ENCODE measurements at places on chromosomes 3 and 15.
A peak's percentile ranks its signal among the peaks of the same experiment; 100 is the strongest.

- DNase-seq = no peak
Measured at GRCh38 chr15:91867581-91868026, 14.1 kb downstream of the SLCO3A1 start.

- DNase-seq = peak; percentile 6
Measured at GRCh38 chr3:134643150-134643675, 7.6 kb downstream of the KY start.

GRCh38 chr3:31472479-31473390, 60.0 kb upstream of the STT3B start:
- DNase-seq = no peak

- DNase-seq = no peak
Measured at GRCh38 chr3:11411956-11412355, 139.8 kb downstream of the ATG7 start.

DNA sequence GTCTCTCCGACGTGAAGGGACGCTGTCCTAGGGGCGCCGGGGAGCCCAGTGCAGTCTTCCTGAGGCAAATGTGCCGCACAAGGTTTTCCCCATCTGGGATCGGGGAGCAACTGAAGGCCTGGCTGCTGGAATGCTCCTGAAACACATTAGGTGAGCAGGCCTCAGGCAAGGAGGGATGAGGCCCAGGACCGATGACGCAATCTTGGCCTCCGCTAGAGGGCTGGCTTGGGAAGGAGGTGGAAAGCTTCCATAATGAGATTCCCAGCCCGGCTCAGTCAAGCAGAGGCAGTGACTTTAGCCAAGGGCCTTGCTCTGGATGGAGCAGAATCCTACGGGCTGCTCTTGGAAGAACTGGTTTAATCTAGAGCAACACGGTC, 50.8 kb downstream of the CPN2 start:
- DNase-seq = no peak

- no peak for DNase-seq
Measured at GRCh38 chr3:134334231-134334900, 39.9 kb downstream of the AMOTL2 start.

GRCh38 chr15:48757661-48758060, 53.2 kb downstream of the CEP152 start:
- DNase-seq = no peak

DNA sequence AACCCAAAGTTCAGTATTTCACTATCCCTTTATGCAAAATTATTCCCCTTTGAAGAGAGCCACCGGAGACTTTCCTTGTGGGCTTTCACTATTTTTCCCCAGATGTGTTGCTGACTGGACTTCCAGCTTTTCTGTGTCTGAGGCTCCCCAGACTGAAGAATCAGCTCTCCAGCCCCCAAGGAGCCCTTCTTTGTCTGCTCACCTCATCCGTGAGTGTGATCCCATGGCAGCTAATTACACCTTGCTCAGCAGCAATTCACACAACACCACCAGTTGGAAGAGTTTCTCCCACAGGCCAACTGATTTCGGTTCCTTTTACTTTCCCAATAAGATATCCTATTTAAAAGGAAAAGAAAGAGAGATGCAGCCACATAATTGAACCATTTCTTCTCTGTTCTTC, 249.5 kb upstream of the TRIM42 start:
- DNase-seq = no peak

DNA sequence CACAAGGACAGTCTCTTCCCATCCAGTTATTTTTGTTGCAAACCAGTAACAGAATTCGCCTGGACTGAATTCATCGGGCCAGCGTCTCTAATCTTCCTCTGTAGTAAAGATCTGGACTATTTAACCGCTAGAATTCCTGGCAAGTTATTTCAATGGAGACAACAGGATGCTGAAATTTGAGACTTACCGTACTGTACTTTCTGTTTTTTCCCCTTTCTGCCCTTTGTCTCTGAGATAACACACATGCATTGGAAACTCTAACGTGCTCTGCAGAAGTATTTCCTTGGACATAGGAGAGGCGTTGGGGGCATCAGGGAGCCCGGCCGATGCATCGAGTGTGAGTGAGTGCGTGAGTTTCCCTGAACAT, 61.5 kb downstream of the ASB7 start:
- DNase-seq = no peak

- no peak for DNase-seq
Measured at GRCh38 chr3:71180524-71180923, 403.0 kb downstream of the FOXP1 start.

GRCh38 chr3:54818486-54818885, 109.4 kb downstream of the LRTM1 start:
- no peak for DNase-seq

- DNase-seq = no peak
Measured at GRCh38 chr3:19901337-19901736, 32.7 kb downstream of the EFHB start.

DNA sequence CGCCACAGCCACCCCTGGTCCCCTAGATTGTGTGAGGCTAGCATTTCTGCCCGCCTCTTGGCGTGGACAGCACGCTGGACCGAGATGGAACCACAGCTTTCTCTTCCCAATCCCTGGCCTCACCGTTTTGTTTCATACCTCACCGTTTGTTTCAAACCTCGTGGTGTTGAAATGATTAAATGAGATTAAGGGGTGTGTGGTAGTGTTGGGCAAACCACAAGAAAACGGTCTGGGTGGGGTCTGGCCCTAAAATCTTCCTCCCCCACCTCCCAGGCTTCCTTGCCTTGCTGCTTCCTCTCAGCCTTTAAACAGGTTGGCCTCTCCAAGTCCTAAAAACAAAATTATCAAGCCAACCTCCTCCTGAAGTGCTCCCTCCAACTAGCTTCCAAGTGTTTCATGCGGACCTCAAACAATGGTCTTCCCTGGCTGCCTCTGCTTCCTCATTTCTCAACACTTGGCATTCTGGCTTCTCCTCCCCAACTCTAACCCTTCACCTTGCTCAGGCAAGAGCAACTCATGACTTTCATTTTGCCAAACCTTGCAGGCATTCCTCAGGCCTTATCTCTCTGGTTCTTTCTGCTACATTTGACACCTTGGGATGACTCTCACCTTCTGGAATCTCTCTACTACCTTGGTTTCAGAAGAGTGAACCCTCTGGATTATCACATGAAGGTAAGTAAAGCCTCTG, 1.4 kb upstream of the ATP13A3 start:
- DNase-seq = no peak

- no peak for DNase-seq
Measured at GRCh38 chr3:115623044-115623868, at the start of gene GAP43. Gene GAP43 (plus strand): TSS chr3:115623510. CDS start chr3:115623690, 180 bp downstream.

DNA sequence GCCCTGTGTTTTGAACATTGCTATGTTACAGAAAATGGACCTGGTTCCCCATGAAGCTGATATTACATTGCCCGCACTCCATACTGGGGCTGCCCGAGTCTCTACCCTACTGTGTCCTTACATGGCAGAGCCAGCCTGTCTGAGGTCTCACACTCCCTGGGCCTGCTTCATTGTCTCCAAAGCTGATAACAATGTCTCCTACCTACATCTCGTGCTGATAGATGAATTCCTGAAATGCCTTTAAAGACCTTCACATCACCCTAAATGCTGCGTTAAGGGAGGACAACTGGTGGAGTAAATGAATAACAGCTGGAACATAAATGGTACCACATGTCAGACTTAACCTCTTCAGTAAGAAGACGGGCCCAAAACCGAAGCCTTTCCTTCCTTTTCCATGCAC, 62.9 kb upstream of the PTX3 start:
- no peak for DNase-seq

- DNase-seq = no peak
Measured at GRCh38 chr3:100581650-100582049, 27.8 kb upstream of the ADGRG7 start.

- DNase-seq = no peak
Measured at GRCh38 chr15:65541231-65541820, 11.1 kb downstream of the HACD3 start.

GRCh38 chr15:49815526-49815925, 194.7 kb downstream of the DTWD1 start:
- DNase-seq = no peak

DNA sequence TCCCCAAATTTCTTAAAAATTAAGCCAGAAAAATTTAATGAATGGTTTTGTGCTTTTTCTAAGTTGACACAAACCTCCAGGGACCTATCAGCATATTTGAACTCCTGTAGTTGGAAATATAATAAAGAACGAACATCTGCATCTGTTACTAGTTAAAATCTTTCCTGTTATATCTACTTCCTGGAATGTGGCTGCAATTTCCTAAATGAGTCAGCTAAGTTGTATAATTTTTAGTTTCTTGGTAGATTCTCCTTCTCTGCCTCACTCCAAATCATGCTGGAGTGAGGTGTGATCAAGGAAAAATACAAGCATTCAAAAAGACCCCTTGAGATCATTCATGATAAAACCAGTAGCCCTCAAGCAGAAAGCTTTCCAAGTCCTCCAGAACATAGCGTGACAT, 106.2 kb upstream of the MCTP2 start:
- no peak for DNase-seq

- no peak for DNase-seq
Measured at GRCh38 chr15:76517910-76518309, 181.3 kb downstream of the ISL2 start.

- peak; percentile 46 for DNase-seq
Measured at GRCh38 chr15:41495736-41496599, 2.3 kb downstream of the ITPKA start.

- no peak for DNase-seq
Measured at GRCh38 chr15:94882071-94882712, 650.8 kb downstream of the MCTP2 start.

GRCh38 chr3:20288050-20288449, 102.0 kb upstream of the SGO1 start:
- no peak for DNase-seq

GRCh38 chr15:75167588-75168350, 33.9 kb upstream of the C15orf39 start:
- no peak for DNase-seq

- no peak for DNase-seq
Measured at GRCh38 chr3:113615976-113616375, 80.5 kb downstream of the USF3 start.

- DNase-seq = no peak
Measured at GRCh38 chr3:151538456-151539393, 77.9 kb upstream of the IGSF10 start.

DNA sequence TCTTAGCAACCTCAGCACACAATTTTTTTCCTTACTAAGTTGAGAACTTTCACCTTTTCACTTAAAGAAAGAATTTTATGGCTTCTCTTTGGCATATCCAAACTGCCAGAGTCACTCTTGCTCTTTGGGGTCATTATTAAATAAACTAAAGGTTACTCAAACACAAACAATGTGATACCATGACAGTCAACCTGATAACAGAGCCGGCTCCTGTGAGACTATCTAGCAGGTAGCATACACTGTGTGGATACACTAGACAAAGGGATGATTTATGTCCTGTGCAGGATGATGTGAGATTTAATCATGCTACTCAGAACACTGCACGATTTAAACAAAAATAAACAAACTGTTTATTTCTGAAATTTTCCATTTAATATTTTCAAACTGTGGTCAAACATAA, 35.6 kb downstream of the LRRFIP2 start:
- no peak for DNase-seq

GRCh38 chr15:72783004-72783639, 436 bp downstream of the ADPGK start:
- DNase-seq = no peak

DNA sequence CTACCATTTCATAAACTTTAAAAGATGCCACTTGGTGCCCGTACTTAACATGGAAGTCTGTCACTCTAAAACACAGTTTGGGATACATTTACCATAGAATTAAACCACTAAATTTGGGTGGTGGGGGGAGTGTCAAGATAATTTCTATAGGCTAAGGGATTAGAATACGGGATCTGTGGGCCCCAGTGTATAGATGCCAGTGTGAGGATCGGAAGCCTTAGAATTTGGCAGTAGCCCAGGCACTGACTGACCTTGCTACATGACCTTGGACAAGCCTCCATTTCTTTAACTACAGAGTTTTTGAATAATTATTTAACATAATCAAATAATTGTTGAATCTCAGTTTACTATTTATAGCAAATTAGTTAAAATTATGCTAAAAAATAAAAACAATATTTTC, 76.3 kb upstream of the STRIT1 start:
- no peak for DNase-seq

- no peak for DNase-seq
Measured at GRCh38 chr3:106482451-106482850, 613.6 kb upstream of the CBLB start.

- DNase-seq = no peak
Measured at GRCh38 chr3:101184111-101184510, 136.3 kb downstream of the IMPG2 start.

DNA sequence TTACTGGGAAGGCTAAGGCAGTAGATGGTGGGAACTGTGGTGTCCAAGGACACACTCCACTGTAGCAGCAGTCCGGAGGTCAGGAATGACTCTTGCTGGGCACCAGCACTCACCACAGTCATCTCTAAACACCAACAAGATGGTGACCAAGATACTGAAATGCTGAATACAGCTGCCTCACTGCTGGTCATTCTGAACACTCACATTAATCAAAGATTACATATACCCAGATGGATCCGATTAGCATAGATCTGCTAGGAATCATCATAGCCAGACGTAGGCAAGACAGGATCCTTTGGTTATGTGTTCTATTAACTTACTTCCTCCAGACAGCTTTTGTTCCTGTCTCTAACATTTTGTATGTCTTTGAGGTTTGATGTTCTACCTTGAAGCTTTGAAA, 134.9 kb upstream of the BFSP2 start:
- DNase-seq = no peak

DNA sequence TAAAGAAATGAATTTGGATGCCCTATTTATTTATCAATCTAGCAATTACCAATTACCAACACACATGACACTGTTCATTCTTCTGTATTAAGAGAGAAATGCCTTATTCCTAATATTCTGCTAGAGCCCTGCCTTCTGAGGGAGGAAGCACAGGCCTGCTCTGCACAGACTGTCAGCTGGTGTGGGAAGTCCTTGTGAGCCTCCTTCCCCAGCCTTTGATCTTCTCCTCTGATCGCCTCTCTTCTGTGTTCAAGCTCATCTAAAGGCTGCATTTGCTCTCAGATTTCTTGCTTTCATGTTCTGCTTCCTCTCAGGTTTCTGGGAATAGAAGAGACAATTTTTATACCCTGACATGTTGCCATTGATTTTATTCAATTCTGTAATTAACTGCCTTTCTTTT, 290.6 kb upstream of the UMPS start:
- DNase-seq = no peak

- DNase-seq = no peak
Measured at GRCh38 chr3:132556508-132557159, 40.4 kb upstream of the ACKR4 start.

GRCh38 chr15:94182883-94183282, 48.5 kb upstream of the MCTP2 start:
- DNase-seq = no peak

GRCh38 chr3:188468662-188469061, 314.7 kb downstream of the LPP start:
- no peak for DNase-seq

DNA sequence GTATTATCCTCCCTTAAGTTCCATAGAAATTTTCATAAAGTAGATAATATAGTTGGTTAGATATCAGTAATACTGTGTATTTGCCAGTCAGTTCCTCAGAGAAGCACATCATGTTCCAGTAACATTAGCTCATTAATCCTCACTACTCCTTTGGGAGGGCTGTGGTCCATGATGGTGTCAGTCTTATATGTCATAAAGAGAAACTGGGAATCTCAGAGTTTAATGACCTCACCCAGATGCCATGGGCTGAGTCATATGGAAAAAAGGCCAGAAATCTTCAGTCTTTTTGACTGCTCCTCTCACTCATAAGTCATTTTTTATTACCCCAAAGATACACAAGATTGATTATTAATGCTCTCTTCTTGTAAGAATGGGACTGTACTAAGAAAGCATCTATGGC, 188.6 kb downstream of the CHL1 start:
- no peak for DNase-seq

GRCh38 chr15:47742334-47742733, 25.0 kb downstream of the SEMA6D start:
- no peak for DNase-seq
